ENCODE measurements at places on chromosomes 7 and 10.

GRCh38 chr10:46050941-46051623, 5.0 kb upstream of the MSMB start:
- DNase-seq: no peak

GRCh38 chr10:49505076-49505475, 33.8 kb downstream of the ERCC6 start:
- no peak for DNase-seq

- no peak for DNase-seq
Observed at GRCh38 chr7:5691606-5692005, 89.9 kb downstream of the RNF216 start.

- DNase-seq: no peak
Observed at GRCh38 chr7:3214090-3214413, 87.0 kb upstream of the SDK1 start.

DNA sequence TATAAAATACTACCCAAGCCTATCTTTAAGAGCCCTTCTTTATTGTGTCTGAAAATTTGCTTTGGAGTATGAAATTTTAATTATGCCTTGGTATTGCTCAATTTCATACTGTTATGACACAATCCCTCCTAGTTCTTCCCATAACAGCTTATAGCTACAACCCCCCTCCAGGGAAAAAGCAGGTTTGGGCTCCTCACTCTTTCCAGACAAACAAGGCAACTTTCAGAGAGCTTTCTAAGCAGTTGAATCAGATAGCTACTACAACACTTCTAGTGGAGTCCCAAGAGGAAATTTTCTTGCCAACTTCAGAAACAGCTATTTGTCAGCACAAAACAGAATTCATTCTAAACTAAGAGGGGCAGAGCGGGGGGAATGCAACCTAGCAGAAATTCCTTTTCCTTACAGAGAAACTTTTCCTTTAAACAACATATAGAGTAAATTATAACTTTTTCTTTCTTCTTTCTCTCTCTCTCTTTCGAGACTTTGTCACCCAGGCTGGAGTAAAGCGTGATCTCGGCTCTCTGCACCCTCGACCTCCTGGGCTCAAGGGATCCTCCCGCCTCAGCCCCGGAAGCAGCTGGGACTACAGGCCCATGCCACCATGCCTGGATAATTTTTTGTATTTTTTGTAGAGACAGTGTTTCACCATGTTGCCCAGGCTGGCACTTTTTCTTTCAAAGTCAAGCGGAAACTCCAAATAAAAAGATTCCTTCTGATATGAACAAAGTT, 26.0 kb upstream of the JMJD1C start:
- peak; percentile 91 for DNase-seq

DNA sequence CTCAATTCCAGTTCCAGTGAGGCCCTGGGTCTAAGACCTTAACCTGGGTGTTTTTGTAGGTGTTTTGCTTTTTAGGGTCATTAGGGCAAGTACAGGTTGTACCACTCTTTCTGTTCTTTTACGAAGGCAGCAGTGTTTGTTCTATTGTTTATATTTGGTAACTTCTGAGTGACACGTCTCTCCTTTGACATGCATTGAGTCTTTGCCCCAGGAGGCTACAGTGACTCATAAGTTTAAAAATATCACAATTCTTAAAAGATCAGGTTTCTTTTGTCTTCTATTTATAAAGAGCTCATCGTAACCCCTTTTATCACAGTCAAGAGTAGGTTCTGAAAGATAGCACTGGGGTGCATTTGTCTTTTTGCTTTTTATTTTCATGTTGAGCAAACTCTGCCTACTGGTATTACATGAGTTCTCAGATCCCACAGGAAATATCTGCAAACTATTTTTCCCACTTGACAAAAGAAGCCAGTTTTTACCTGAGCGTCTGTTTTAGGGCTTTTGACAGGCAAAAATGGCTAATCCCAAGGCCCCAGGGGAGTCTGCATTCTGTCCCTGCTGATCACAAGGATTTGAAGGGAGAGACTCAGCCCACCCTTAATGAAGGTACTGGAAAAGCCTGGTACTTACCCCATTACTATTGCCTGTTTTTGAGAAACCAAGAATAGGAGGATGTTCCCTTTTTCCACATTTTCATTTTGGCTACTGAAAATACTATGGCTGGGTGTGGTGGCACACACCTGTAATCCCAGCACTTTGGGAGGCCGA, 7.9 kb downstream of the NUDT13 start:
- DNase-seq: no peak

GRCh38 chr7:107115762-107116540, 52.9 kb upstream of the HBP1 start:
- DNase-seq: no peak

- DNase-seq: no peak
Observed at GRCh38 chr7:47119261-47119865, 462.5 kb downstream of the TNS3 start.

DNA sequence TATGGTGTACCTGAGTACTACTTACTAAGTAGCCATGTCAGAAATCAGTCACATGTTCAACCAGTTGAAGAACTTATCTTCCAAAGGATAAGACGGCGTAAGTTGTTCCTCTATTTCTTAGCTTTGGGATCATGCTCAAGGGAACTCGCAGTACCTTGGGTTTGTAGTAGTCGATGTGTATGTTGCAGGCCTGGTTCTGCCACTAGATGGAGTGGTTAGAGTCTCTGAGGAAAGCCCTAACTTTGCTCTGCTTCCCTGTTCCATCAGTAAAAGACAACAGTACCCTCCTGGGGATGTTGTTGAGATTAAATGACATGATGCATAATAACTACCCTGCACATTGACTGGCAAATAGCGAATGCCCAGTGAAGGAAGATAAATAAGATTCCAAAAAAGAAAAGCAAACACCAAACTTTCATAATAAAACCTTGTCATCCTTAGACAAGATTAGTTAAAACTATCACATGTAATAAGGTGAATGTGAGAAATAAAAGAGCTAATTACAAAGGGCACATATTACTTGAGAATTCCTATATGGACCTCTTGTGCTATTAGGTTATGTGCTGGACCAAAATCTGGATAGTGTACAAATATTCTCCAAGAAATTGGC, 165.9 kb downstream of the ABCA13 start:
- DNase-seq: no peak

- no peak for DNase-seq
Observed at GRCh38 chr10:18523025-18523424, 128.4 kb downstream of the NSUN6 start.

- no peak for DNase-seq
Observed at GRCh38 chr10:81179805-81180452, 642.2 kb downstream of the SH2D4B start.

DNA sequence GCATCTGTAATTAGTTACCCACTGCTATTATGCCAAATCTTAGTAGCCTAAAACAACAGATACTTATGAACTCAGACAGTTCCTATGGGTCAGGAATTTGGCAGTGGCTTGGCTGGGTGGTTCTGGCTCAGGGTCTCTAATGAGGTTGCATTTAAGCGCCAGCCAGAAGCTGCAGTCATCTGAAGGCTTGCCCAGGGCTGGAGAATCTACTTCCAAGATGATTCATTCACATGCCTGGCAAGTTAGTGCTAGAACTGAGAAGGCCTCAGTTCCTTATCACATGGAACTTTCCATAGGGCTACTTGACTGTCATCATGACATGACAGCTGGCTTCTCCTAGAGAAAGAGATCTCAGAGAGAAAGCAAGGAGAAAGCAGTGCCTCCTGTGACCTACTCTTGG, 121.3 kb downstream of the AVL9 start:
- DNase-seq: no peak

DNA sequence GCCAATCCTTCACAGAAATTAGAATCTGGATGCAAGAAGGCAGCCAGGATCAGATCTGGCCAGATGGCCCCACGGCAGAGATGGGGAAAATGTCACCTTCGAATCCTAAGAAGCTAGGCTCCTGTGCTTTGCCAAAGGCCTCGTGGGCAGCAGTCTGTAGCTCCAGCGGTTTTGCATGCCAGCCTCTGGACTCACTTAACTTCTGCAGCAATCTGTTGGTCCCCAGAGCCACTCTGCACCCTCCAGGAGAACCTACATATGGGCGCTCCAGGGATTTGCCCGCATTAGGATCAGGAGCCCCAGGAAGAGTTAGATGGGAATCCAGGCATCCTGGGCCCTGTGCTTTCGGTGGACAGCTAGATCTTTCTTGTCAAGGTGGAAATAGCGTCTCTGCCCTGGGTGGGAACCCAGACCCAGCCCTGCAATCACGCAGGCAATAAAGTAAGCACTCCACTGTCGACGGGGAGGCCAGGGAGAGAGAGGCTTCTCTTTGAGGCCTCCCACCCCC, 10.1 kb upstream of the HOXA13 start:
- no peak for DNase-seq

DNA sequence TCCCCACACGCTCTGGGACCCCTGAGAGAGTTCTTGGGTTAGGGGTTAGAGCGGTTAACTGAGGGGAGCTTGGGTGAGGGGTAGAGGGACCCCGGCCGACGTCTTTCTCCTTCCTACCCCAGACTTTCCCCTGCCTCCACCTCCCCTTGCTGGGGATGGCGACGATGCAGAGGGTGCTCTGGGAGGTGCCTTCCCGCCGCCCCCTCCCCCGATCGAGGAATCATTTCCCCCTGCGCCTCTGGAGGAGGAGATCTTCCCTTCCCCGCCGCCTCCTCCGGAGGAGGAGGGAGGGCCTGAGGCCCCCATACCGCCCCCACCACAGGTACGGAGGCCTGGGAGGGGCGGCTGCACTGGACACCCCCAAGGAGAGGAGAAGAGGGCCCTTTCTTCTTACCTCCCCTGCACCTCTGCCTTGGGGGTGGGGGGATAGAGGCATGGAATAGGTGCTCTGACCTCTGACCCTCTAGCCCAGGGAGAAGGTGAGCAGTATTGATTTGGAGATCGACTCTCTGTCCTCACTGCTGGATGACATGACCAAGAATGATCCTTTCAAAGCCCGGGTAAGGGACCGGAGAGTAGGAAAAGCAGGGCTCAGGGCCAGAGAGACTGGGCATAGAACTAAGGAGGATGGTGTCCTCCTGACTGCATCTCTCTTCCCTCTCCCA, 1.1 kb downstream of the ZYX start:
- DNase-seq: no peak

GRCh38 chr10:103154521-103155299, 38.4 kb downstream of the NT5C2 start:
- DNase-seq: no peak

GRCh38 chr7:90276033-90276728, 31.2 kb downstream of the CFAP69 start:
- no peak for DNase-seq

- no peak for DNase-seq
Observed at GRCh38 chr10:44967616-44968015, 8.0 kb downstream of the RASSF4 start.

GRCh38 chr10:48506147-48506917, 98.5 kb downstream of the ARHGAP22 start:
- no peak for DNase-seq

DNA sequence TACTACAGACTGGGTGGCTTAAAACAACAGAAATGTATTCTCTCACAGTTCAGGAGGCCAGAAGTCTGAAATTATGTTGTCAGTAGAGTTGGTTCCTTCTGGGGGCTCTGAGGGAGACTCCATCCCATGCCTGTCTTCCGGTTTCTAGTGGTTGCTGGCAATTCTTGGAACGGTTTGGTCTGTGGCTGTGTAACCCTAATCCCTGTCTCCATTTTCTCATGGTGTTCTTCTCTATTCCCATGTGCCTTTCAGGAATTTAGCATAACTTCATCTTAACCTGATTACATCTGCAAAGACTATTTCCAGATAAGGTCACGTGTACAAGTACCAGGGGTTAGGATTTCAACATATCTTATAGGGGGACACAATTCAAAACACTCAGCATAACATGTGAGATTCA, 73.2 kb downstream of the FAM241B start:
- no peak for DNase-seq

DNA sequence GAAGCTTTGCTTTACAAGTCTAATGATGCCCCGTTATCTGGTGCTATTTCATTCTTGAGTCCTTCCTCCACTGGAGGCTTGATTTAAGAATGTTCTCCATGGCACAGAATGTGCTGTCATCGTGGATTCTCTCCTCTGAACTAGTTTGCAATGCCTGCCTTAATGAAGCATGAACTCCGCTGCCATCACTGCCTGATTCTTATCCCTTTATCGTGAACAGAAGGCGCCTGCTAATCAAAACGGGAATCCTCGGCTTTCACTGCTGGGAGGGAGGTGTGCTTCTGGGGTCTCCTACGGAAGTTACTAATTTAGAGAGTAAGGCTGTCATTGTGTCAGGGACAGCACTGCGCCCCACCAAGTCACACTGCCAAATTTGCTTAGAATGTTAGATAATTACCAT, 56.2 kb downstream of the ITGB1 start:
- no peak for DNase-seq

DNA sequence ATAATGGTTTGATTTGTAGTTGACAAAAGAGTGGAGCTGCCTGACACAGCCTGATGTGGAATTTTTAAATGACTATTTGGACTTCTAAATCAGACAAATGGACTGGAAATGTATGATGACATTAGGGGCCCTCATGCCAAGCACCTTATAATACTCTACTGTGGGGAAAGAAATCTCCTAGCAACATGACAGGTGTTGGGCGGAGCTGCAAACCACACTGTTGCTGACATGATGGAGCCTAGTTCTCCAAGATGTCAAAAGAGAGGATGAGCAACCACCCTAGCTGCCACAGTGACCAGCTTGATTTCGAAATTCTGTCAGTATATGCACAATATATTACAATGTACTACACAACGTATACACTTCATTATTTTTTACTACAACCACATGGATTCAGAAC, 65.8 kb downstream of the RHOBTB1 start:
- DNase-seq: no peak

DNA sequence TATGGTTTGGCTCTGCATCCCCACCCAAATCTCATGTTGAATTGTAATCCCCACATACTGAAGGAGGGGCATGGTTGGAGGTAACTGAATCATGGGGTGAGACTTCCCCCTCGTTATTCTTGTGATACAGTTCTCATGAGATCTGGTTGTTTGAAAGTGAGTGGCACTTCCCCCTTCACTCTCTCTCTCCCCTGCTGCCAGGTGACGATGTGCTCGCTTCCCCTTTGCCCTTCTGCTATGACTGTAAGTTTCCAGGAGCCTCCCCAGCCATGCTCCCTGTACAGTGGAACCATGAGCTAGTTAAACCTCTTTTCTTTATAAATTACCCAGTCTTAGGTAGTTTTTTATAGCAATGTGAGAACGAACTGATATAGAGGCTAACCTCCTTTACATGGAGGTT, 16.6 kb downstream of the PLPP4 start:
- no peak for DNase-seq

DNA sequence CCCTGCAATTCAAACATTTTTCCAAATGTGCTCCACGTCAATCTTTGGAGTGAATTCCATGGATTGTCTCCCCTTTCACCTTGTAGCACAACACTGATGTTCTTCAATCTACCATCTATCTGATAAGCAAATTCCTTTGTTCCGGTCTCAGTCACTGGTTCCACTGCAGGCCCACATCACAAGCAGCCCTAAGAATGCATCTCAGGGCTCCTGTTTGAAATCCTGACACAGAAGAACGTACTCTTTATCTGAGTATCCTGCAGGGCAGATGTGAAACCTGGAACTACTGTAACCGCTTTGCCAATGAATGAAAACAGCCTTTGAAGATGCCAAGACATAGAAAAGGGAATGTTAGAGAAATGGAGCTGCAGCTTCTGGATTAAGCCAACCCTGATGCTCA, 62.9 kb upstream of the FAM133B start:
- DNase-seq: no peak

GRCh38 chr7:69656890-69657289, 58.6 kb downstream of the AUTS2 start:
- DNase-seq: no peak

All from fibroblast of skin of left biceps (primary cell).